ENCODE measurements at places on chromosomes 4 and X.

- DNase-seq, result no peak
Measured at GRCh38 chr4:75549019-75549418, 6.8 kb upstream of the ODAPH start.

DNA sequence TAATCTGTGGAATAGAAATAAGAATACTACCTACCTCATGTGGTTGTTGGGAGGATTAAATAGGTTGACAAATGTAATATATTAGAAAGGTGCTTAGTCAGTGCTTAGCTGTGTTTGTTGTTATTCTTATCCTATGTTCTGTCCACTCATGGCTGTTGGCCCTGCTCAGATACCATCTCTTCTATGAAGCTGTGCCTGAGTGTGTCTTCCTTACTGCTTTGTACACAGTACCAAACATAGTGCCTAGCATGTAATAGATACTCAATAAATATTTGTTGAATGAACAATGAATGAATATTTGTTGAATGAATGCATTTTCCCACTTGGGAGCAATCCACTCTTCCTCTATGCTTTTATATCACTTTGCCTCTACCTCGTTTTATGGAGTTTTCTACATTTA, 57.2 kb downstream of the NHS start:
- no peak for DNase-seq

DNA sequence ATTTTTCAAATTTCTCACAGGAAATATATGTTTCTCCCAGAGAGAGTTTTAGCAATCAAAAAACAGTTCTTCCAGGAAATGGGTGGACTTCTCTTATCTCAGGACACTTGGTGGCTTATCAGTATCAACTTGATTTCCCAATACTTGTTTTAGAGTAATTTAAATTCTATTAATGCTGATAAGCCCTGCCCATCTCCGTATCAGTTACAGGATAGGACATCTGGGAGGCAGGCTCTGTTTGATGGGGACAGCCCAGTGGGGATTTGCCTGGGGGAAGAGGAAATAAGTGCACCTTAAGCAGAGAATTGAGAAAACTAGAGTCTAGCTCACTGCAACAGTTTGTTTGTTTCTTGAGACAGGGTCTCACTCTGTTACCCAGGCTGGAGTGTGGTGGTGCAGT, 43.2 kb upstream of the PDGFRA start:
- DNase-seq, result no peak

- DNase-seq, result no peak
Measured at GRCh38 chr4:88742561-88742960, 44.9 kb upstream of the NAP1L5 start.

GRCh38 chr4:155807021-155807420, 48.2 kb downstream of the GUCY1B1 start:
- DNase-seq, result no peak

DNA sequence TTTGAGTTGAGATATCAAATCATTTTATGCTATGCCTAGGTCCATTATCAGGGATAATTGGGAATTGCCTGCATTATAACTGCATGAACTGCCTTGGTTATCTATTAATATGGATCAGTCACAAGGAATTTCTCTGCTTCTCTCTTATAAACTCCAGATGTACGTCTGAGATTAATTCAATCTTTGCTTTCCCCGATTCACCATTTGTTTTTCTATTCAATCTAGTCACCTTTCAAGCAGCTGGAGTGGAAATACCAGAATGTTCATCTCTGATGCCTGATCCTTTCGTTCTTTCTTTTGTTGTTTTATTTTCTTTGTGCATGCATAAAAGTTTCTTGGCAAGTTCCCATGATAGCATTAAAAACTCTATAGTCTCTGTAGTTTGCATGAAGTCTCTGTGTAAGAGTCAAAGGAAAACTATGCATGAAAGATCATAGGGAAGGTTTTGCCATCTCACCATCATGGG, 22.6 kb downstream of the SYNPO2 start:
- DNase-seq, result no peak

DNA sequence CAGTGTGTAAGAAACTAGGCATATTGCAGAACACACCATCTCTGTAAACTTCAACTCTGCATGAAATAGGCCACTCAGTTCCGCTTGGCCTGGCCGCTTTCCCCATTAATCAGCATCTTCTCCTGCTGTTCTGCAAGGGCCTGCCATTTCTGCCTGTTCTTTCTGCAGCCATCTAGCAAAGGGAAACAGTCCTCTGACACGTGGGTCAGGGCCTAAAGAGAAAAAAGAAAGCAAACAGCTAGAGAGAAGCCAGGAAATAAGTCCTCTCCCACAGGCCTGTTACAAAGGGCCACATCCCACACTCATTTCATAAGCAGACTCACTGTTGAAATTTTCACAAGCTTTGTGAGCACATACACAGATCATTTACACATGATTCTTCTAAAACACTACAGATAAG, 130.1 kb downstream of the PDE5A start:
- no peak for DNase-seq

GRCh38 chrX:97268182-97268680, 384.5 kb downstream of the RPA4 start:
- DNase-seq, result no peak

- no peak for DNase-seq
Measured at GRCh38 chr4:54274795-54275665, 45.9 kb downstream of the PDGFRA start.

GRCh38 chr4:139295206-139295941, 5.9 kb upstream of the NAA15 start:
- DNase-seq, result peak; percentile 93

DNA sequence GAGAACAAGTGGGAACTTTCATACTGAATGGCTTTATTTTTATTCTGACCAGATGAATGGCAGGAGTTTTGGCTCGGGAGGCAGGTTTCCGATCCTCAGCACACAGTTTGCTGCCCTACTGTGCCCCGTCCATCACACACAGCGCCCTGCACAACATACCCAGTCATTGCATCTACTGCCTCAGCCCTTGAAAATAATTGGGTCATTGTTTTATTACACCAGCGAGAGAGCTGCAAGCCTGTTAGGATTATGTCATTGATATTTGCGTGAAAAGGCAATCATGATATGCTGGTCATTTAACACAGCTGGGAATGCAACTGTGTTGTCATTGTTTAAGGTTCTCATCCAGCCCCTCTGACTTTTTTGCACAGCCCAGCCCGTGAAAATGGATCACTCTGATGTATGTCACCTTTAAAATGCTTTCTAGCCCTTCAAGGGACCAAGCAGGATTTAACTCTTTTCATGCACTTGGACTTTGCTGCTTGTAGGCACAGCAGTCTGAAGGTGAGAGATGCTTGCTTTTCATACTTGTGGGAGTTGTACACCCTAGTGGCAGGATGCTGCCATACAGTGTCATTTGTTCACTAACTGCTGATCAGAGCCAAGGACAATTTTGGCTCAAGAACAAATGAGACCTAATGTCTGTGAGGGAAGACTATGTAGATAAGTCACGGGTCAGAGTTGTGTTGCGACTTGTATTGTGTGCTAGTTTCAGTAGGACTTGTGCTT, 62.3 kb downstream of the RTL9 start:
- DNase-seq, result no peak

Data from stimulated activated CD4-positive, alpha-beta T cell treated with anti-CD3 and anti-CD28 coated beads, TNF-alpha, amount 100 ng/mL, for 1 hour (primary cell).